HFFc6 (cell line): ENCODE measurements at places on chromosomes 5 and 9.

DNA sequence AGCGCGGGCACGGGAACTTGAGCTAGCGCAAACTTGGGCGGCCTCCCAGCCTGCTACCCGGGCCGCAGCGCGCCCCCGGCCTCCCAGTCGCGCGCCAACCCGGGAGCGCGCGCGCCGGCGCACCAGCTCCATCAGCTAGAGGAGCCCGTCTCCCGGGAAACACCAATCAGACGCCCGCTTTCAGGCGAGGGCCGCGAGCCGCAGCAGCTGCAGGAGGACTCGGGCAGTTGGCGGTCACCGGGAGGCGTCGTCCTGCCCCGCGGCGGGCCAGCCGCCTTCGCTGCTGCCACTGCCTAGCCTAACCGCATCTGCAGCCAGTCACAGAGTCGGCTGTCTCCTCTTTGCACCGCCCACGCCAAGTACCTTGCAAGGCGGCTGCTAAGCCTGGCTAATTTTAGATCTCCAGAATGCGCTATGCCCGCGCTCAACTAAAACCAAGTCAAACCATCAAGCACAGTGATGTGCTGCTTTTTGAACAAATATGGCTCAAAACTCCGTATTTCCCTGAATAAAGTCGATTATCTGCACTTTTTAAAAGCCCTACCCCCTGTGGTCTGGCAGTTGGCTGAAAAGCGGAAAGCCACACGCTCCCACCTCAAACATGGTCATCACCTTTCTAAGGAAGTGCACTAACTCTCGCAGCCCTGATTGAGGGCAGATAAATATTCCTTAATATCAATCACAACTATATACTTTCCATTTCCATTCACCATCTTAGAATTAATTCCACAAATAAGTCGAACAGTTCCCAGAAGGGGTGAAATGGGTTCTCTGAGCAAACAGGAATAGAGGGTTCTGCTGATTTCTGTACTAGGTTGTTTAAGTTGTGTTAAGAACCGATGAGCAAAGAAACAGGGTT is 221.8 kb downstream of the MEF2C start:
- peak; percentile 39 for DNase-seq

GRCh38 chr5:82593481-82593880 is 315.3 kb upstream of the RPS23 start:
- DNase-seq, result no peak

DNA sequence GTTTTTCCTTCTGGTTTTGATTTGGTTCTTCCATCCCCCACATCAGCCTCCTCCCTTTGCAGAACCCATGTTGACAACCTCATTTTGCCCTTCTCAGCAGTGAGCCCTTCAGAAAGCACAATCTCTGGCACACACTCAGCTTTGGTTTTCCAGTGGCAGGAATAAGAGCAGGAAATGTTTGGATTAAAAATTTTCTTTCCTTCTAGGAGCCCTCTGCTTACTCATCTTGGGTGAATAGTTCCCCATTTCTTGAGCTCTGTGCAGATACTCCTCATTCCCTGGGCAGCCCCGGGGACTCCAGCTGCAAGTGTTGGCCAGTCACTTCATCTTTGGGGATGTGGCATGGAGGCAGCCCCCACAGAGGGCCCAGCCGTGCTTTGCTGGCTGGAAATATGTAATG is 170.5 kb downstream of the NR3C1 start:
- peak; percentile 26 for DNase-seq

- DNase-seq, result no peak
Observed at GRCh38 chr5:78364005-78364404, 3.6 kb downstream of the SCAMP1 start.

DNA sequence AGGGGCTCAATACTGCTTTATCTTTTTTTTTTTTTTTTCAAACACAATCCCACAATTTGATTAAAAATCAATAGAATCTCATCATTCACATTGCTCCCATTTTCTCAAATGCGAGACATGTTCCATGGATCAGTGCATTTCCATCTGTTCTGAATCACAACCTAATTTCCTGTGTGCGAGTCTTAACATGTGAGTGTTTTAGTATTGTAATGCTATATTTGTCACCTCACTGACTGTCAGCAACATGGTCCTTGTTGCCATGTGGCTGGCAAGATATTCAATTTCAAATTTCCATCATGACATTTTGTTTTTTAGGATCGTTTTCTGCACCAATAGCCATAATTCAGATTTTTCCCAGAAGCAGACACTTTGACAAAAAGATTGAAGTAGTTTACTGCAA is 233.2 kb upstream of the PRDM9 start:
- DNase-seq, result no peak

DNA sequence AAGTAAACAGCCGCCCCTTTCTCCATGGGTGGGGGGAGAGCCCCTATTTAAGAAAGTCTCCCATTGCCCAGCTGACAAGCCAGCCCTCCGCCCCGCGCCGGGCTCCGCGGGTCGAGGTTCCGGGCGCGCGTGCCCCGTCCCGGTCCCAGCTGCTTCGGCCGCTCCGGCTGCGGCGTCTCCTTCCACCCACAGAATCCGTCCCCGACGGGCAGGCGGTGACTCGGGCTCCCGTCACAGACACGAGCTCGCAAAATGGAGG is 223 bp downstream of the NR3C1 start:
- no peak for DNase-seq

- no peak for DNase-seq
Observed at GRCh38 chr5:110463106-110463505, 263.4 kb downstream of the TMEM232 start.

DNA sequence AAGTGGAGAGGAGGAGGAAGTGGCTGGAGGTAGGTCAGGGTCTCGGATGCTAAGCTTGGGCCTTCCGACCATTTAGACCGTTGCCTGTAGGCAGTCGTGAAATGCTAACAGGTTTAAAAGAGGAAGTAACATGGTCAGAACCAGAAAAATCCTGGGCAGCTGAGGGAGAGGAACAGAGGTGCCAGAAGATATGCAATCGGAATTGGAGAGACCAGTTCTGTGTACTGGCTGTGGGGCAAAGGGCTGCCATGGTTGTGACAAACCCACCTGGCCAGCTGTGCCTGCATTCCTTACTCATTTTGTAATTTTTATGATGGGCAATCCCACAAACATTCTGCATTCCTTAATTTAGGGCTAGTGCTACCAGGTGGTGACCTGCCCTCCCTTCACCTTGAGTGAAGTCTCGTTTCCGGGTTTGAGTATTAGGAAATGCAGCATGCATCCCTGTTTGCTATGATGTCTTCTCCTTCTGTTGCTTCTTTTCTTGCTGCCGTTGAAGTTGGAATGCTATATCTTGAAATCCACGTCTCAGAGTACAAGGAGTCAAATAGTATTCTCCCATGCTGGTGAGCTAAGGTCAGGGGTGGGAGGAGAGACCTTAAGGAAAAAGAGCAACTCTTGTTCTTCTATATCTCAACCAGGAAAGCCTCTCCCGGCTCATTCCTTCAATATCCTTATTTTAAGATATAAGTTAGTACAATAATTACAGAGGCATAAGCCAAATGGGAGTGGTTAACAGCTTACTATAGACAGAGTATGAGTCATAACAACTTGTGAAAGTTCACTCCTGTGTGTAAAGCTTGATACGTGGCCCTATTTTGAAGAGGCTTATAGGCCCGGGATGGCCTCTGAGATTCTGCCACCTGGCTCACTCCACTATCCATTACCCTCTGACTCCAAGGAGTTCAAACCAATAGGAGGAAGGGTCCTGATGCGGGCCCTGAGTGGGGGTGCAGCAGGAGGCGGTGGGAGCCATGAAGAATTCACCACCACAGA is 37.0 kb downstream of the B4GALT1 start:
- no peak for DNase-seq

DNA sequence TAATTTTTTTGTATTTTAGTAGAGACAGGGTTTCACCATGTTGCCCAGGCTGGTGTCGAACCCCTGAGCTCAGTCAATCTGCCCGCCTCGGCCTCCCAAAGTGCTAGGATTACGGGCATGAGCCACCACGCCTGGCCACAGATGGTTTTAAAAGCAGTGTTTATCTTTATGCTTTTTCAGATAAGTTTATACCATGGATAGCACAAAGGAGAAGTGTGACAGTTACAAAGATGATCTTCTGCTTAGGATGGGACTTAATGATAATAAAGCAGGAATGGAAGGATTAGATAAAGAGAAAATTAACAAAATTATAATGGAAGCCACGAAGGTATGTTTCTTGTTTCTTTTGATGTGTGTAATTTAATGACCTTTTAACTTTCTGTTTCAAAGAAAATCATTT is 35.1 kb downstream of the POLK start:
- DNase-seq, result no peak

GRCh38 chr5:158895588-158895987 is 204.1 kb downstream of the EBF1 start:
- DNase-seq, result no peak

- no peak for DNase-seq
Observed at GRCh38 chr9:4656621-4657020, 5.5 kb upstream of the PLPP6 start.

- DNase-seq, result no peak
Observed at GRCh38 chr5:166795756-166796155, 1495.7 kb upstream of the WWC1 start.

DNA sequence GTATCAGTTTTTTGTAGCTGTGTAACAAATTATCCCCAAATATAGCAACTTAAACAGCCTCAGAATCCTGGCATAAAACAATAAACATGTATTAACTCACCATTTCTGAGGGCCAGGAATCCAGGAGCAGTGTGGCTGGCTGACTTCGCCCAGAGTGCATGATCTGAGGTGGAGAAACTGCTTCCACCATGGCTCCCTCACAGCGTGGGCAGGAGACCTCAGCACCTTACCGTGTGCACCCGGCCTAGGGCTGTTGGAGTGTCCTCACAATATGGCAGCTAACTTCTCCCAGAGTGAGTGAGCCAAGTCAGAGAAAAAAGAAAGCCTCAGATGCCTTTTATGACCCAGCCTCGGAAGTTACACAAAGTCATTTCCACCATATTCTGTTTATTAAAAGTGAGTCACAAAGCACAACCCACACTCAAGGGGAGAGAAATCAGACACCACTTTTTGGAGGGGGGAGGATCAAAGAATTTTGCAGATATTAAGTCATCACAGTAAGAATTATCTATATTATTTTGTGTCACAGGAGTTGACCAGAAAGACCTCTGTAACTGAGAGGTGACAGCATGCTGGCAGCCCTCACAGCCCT is 59.6 kb downstream of the TSTD2 start:
- DNase-seq, result no peak

DNA sequence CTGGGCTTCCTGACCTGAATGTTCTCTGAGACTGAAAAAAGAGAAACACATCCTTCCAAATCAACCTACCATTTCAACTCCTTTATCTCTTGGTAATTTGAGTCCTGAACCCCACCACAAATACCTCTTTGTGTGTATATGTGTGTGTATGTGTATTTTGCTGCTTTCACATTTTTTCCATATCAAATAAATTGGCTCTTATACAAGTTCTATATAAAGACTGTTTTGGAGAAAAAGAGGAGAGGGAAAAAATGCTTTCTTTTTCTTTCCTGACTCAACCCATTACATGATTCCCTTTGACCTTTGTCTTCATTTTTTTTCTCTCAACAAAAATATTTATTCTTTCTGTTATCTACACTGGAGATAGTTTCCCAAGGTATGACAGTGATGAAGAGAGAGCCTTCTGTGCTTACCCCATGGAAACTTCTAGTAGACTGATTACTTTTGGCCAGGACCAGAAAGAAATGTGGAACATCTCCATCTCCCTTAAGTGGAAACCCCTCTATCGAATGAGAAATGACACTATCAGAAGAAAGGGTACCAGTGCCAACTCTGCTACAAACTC is 85.3 kb downstream of the PAPPA start:
- DNase-seq, result no peak

- DNase-seq, result no peak
Observed at GRCh38 chr9:97675655-97676054, 21.5 kb downstream of the XPA start.

- no peak for DNase-seq
Observed at GRCh38 chr5:84748313-84748712, 363.6 kb upstream of the EDIL3 start.
